Renal cortical epithelial cell (primary cell): ENCODE measurements at places on chromosomes 1 and 21.

DNA sequence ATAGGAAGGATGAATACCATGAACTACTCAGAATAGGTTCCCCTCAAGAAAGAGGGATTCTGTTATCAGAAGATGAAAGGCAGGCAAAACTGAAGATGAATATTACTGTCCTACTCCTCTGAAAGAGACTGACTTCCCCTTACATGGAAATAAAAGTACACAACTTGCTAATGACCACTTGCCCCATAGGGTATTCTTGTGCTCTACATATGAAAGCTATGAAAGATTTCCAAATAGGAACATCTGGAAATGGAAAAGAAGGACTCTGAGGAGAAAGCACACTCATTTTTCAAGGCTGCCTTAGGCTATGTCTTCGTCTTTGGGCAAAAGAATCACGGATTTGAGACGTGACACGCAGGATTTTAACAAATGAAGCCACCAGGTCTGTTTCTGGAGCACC is 170.1 kb upstream of the DAB1 start:
- no peak for DNase-seq

DNA sequence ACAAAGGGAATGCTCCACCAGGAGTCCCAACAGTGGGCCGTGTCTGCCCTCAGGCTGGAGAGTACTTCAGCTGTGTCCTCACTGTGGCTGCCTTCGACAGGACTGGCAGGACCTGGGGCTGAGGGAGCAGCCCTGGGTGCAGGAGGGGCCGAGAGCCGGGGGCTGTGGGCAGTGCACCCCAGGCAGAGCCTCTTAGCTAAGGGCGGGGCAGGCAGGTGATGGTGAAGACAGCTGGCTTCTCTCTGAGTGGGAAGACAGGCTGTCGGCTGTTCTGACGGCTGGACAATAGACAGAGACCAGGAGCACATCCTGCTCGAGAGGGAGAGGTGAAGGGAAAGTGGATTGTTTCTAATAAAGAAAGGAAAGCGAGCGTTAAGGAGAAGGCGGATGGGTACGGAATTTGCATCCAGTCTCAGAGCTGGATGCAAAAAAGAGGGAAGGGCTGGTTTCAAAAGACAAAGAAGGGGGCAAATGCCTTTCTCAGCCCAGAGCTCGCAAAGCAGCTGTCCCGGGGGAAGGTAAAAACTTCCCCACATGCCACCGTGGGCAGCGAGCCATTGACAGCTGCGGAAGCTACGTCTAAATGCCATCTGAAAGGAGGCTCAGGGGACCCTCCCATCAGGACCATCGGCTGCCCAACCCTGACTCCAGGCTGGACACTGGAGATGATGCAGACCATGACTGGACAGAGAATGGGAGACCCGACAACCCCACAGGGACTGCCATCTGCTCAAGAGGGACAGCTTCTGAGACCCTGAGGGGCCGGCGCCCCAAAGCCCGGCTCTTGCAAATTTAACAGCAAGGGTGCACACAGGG is 92.0 kb downstream of the STUM start:
- no peak for DNase-seq

- no peak for DNase-seq
These were observed 675.7 kb upstream of the CHRM3 start for GRCh38 chr1:238710697-238711096.

DNA sequence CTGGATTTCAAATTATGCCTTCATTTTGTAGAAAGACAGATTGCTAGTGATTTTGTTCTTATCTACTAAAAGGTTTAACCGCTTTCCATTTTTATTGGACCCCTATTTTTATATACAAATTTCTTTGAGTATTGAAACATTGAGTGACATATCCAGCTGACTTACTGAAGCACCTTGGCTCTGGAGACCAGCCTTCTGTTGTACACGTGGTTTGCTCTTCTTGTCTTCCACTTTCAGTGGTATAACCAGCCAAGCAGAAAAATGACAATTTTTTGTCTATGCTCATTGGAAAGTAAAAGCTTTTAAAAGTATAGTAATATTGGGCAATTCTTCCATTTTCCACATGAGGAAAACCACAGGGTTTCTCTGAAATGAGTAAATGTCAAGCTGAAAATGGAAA is 4.4 kb downstream of the F13B start:
- no peak for DNase-seq

DNA sequence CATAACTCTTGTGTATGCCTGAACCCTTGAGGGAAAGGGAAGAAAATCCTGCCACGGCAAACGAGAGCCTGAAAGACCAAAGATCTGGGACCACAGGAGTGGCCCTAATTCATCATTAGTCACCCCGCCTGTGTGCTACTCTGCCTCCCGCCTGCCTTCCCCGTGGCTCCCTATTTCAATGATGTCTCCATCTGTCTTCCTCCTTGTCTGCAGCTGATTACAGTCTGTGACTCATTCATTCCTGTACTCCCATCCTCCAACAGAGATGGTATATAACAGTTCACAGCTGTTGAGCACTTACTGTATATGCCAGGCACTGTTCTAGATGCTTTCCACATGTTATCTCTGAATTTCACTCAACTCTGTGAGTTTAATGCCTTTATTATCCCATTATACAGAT is 96.6 kb downstream of the SEC16B start:
- peak; percentile 36 for DNase-seq

- DNase-seq: peak; percentile 16
These were observed 20.6 kb upstream of the PRELP start for GRCh38 chr1:203454986-203455471.
